ENCODE measurements at places on chromosomes 3 and 15. TPM values are rescaled to one million over a fixed set of nuclear protein-coding genes. Genes with fewer than 3 reads are reported as not detected.
A peak's percentile ranks its signal among the peaks of the same experiment; 100 is the strongest.

DNA sequence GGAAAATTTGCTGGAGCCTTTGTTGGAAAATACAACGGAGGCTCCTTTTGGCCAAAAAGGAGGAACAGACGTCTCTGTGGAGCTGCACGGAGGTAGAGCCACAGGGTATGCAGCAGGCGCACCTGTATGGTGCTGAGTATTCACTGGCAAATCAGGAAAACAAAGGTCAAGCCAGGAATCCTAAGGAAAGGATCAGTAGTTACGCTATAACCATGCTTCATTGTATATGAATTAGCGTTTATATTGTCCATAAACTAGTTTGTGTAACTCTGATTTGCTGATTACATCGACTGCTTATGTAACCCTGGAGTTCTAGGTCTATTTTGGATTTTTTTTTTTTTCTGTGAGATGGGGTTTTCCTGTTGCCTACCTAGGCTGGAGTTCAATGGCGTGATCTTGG is 45.4 kb downstream of the LPP start:
- H3K27me3 ChIP-seq = no peaks in the 10 kb centered on the region
- DNase-seq = no peak
- no peak overlapping the region for H3K27ac ChIP-seq

- H3K36me3 ChIP-seq = no peaks in the 10 kb centered on the region
- H3K27me3 ChIP-seq = no peaks in the 10 kb centered on the region
- no peak overlapping the region for H3K27ac ChIP-seq
- no peak overlapping the region for H3K4me3 ChIP-seq
These were observed 298.5 kb downstream of the RPLP1 start for GRCh38 chr15:69751147-69751546.

- no peak overlapping the region for H3K4me3 ChIP-seq
- peak overlapping the region; percentile 68 for H3K27ac ChIP-seq
- H3K36me3 ChIP-seq = no peaks in the 10 kb centered on the region
- peak; percentile 29 for DNase-seq
- H3K27me3 ChIP-seq = no peaks in the 10 kb centered on the region
These were observed 193.5 kb downstream of the FOXP1 start for GRCh38 chr3:71389911-71390573.

DNA sequence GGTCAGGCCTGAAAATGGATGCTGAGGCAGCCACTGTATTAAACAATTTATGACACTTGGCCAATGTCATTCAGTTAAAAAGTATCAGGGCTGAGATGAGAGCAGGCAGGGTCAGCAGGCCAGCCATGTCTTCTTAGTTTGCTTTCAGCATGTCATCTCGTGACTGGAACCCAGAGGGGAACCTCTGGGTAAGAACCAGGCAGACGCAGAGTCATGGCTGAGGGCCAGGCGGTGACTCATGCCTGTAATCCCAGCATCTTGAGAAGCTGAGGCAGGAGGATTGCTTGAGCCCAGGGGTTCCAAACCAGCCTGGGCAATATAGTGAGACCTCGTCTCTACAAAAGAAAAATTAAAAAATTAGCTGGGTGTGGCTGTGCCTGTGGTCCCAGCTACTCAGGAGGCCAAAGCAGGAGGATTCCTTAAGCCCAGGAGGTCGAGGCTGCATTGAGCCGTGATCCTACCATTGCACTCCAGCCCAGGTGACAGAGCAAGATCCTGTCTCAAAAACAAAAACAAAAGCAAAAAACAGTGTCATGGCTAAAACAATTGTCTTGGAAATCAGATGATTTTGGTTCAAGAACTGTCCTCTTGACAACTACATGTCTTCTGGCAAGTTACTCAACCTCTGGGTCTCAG is 11.7 kb downstream of the BCL2L10 start:
- no peak for DNase-seq
- no peaks in the 10 kb centered on the region for H3K27me3 ChIP-seq
- no peak overlapping the region for H3K27ac ChIP-seq
- H3K36me3 ChIP-seq = no peaks in the 10 kb centered on the region
- no peak overlapping the region for H3K4me3 ChIP-seq
- H3K4me1 ChIP-seq = no peaks in the 10 kb centered on the region

DNA sequence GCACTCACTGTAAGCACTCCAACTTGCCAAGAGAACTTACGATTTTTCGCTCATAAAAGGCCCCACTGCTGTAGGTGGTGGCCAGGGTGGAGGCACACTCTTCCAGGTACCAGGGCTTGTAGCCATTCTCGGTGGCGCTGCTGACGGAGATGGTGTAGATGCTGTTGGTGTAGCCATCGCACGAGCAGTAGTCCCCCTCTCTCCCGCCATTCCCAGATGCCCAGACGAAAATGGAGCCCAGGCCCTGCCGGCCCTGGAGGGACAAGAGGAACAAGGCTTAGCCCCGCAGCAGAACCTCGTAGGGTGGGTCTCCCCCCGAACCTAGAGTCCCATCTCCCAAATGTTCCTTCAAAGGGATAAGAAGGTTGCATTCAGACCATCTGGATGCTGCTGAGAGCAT is 96.3 kb downstream of the PCSK6 start:
- H3K27me3 ChIP-seq = no peaks in the 10 kb centered on the region
- no peaks in the 10 kb centered on the region for H3K4me1 ChIP-seq
- H3K27ac ChIP-seq = no peak overlapping the region
- no peak for DNase-seq

CORO2B gene
- total RNA-seq = 3.4 TPM

DNA sequence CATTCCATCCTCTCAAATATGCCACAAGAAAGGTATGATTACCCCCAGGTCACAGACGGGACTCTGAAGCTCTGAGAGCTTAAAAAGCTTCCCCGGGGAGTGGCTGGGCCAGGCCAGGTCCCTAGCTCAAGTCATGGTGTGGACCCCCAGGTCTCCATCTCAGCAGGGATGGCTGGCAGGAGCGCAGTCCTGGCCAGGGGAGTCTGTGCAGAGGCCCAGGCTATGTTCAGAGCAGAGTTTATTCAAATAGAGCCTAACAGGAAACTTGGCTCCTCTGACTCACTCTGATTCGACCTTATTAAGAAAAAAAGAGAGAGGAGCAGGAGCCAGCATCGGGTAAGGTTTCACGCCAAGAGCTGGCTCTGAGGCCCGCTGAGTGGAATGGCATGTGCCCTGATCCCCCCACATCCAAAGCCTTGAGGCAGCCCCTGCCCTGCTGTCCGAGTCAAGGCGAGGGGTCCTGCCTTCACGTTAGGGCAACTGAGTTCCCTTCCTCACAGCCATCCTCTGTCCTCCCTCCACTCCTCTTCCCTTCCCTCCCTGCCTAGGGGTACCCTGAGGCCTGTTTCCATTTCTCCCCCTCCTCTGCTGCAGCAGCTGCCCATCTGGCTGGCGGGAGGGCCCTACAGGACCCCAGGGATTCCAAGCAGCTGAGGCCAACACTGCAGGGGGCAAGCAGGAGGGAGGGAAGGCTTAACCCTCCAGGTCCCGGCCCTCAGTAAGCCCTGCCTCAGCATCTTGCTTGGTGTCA is 1.9 kb upstream of the LOXL1 start:
- H3K36me3 ChIP-seq = no peaks in the 10 kb centered on the region
- no peak overlapping the region for H3K27ac ChIP-seq
- H3K4me3 ChIP-seq = no peak overlapping the region
- no peak for DNase-seq
- H3K4me1 ChIP-seq = peaks cover 51% of the 10 kb centered on the region

All from H1 (cell line).